ENCODE measurements at places on chromosomes 3 and 15.

- peak; percentile 13 for DNase-seq
Measured at GRCh38 chr3:118817748-118818165, 216.9 kb downstream of the IGSF11 start.

DNA sequence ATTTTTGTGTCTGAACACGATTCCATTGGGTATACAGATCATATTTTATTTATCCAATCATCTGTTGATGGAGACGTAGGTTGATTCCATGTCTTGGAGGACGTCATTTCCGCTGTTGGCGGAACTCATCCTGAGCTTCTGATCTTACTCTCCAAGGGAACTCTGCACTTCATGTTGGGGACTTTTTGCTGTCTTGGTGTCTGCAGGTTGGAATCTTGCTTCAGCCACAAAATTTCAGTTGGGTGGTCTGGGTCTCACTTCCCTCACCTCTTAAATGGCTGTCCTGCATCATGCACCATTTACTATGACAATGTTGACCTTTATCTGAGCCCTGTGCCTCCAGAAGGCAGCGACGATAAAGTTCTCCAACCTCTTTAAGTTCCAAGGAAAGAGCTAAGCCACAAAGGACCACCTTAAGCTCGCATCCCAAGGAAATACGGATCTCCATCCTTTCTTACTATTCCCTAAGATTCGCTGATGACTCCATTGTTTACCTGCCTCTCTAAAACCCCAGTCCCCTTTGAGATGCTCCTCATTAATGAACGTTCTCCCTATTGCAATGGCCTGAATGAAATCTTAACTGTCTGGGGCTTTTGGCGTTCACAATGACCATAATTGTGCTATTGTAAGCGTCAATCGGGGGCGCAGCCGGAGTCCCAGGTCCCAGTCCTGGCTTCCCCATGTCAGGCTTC lies 23.1 kb upstream of the RNU6-1 start:
- no peak for DNase-seq

- DNase-seq = no peak
Measured at GRCh38 chr15:29530966-29531365, 261.3 kb upstream of the NSMCE3 start.

DNA sequence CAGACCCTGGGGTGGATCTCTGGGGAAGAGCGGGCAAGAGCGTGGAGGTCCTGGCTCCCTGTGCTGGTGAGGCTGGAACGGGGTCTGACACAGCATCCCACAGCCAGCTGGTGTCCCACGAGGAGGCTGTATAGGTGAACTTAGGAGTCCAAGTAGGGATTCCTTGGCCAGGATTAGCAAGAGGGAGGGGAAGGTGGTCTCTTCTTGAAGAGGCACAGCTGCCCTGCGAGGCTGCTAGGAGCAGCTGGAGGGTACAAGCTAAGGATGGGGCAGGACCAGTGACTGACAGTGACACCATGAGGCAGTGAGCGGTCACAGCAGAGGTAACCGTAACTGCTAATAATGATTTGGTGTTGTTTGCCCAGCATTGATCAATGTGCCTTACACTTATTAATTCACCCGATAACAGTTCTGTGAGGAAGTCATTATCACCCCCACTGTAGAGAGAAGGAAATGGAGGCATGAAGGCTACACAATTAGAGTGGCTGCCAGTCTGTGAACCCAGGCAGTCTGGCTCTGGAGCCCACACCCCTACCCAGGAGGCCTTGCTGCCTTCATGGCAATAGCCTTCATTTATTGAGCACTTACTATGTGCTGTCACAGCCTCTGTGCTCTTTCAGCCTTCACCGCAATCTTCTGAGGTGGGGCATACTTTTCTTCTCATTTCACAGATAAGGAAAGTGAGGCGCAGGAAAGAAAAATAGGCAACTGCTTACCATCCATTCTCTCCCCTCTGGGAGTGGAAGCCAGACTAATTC lies 59.4 kb downstream of the TMEM44 start:
- DNase-seq = no peak

DNA sequence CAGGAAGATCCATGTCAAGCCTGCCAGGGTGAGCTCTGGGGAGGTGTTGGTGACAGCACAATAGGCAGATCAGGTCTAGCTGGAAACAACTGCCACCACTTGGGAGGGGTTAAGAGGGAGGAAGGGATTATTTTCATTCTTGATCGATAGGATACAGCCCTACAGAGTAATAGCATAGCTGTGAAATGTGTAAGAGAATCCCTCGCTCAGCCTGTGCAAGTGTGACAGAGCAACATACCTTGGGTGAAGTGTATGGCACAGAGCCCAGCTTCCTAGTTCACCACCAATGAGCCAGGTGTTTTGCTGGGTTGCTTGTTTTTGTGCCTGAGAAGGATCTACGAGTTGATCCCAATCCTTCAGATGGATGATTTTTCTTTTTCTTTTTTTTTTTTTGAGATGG lies 9.2 kb upstream of the DCUN1D1 start:
- DNase-seq = no peak

GRCh38 chr3:28940530-28940929 lies 340.3 kb upstream of the RBMS3 start:
- no peak for DNase-seq

GRCh38 chr15:69486481-69487110 lies 34.0 kb downstream of the RPLP1 start:
- no peak for DNase-seq

DNA sequence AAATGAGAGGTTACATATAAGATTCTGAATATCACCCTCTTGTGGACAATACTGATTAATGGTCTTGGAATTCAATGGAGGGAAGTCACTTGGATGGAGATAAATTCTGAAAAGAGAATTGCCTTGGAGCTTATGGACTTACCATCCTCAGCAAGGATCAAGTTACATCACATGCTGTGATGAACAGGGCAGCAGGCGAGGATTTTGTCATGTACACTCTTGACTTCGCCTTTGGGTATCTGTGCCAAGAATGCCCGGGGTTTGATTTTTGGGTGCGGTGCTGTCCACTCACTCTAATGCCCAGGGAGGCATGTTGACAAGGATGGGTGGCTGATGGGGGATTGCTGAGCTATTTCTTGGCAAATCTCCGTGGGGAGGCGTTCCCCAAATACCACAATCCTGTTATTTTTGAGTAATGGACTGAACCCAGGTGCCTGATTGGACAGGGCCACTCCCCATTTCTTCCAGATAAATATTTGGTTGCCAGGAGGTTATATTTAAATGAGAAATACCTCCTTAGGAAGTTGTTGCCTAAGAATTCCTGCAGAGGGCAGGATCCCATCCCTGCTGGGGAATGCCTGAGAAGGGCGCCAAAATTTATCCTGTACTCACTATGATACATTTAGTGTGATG lies 96.3 kb downstream of the TPRG1 start:
- DNase-seq = no peak

DNA sequence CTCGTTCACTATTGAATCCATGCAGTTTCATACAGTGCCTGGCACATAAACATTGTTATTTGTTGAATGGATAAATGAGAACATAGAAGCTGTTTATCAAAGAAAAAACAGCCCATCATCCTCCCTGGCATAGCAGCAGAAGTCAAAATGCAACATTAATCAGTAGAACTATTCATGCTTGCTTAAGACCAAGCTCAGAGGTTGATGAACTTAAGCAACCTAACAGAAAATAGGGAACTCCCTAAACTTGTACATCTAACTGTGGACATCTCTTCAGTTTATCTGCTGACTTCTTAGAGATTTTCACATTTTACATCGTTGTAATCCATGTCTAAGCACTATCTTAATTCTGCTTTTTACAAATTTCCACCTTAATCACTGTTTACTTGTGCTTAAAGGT lies 29.2 kb downstream of the SENP8 start:
- DNase-seq = no peak

GRCh38 chr3:56792193-56792592 lies 9.6 kb downstream of the ARHGEF3 start:
- DNase-seq = no peak

GRCh38 chr15:72889545-72889944 lies 106.0 kb upstream of the ADPGK start:
- DNase-seq = no peak

- no peak for DNase-seq
Measured at GRCh38 chr15:45185903-45186770, 1.6 kb downstream of the SHF start.

DNA sequence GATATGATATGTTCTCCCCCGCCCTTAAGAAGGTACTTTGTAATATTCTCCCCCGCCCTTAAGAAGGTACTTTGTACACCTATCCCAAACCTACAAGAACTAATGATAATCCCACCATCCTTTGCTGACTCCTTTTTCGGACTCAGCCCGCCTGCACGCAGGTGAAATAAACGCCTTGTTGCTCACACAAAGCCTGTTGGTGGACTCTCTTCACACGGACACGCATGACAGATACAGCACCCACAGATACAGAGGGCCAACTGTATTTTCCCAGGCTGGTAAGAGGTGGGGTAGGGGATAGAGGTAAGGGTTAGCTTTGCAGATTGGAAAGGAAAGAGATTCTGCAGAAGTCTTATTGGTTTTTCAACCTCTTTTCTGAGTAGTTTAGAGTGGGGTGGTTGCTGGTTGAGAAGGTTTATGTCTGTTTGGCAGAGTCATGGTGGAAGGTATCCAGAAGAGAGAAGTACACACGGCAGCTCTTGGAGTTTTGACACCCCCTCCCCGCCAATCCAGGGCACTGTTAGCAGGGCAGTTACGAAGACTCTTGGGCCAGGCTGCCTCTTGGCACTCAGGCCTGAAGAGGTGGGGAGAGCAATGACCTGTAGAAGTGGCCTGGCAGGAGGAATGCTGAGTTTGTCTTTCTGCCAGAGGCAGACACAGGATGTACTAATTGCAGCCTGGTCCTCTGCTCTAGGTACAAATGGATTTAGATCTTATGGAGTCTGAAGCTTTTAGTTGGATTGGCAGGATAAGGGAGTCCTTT lies 36.0 kb upstream of the IDH2 start:
- DNase-seq = no peak

DNA sequence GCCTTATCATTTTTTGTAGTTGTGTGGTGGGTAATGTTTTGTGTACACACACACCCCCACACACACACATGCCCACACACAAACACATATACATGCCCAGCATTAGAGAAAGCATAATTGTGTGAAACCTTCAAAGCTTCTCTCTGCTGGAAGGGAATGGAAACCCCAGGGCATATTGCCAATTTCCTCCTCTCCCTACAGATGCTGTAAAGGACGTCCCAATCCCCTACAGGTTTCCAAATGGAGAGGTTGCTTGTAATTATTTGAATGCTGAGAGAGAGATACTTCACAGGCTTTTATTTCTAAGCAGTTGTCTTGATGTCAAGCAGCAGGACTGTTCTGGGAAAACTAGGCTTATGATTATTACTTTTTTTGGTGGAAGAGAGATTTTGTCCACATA lies 23.0 kb upstream of the CCK start:
- no peak for DNase-seq

DNA sequence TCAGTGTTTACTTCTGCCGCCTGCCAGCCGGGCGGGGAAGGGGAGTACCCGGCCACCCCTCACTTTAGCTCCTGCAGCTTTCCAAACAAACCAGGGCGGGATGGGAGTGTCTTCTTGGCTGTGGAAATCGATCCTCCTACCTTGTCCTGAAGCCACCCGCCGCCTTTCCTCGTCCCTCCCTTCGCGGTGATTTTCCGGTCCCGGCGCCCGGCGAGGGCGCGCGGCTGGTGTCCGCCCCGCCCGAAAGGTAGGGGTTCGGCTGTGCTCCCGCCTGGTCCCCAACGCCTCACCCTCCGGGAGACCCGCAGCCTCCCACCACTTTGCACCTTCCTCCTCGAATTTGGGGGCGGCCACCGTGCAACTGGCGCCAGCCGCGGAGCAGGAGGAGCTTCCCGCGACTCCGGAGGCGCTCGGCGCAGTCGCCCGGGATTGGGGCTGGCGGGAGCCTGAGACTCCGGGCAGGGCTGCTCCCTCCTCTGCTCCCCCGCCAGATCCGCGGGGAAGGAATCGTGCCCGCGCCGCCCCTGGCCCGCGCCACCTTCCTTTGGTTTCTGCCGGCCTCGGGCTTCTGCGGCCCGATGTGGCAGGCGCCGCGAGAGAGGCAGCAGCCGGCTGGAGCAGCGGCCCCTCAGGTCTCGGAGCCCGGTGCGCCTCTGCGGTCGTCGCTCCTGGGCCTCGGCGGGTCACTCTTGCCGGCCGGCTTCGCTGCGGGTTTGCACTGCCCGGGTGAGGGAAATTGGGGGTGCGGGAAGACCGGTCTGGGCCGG lies 30.7 kb upstream of the ST3GAL6 start:
- peak; percentile 48 for DNase-seq

GRCh38 chr3:52471371-52472238 lies 16.2 kb downstream of the NISCH start:
- DNase-seq = no peak

GRCh38 chr15:29674661-29675533 lies 147.4 kb downstream of the TJP1 start:
- no peak for DNase-seq

Measured in NCI-H187 (cell line).